HL-60 (cell line): ENCODE measurements at places on chromosomes 6 and 20.
A peak's percentile ranks its signal among the peaks of the same experiment; 100 is the strongest.

DNA sequence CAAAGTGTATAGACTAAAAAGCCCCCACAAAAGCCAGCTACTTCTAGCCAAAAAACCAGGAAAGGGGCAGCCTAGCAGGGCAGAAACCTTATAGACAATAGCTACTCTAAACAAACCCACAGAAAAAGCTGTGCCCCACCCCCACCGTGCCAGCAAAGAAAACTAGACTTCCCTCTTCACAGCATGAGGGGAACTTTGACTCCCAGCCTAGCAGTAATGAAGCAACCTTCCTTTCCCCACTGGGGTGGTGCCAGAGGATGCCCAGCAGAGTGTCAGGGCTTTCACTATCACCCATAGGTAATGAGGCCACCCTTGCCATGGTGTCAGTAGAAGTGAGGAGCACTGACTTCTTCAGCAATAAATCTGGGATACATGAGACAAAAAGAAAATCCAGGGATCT lies 99.0 kb upstream of the LGSN start:
- peak; percentile 85 for DNase-seq

DNA sequence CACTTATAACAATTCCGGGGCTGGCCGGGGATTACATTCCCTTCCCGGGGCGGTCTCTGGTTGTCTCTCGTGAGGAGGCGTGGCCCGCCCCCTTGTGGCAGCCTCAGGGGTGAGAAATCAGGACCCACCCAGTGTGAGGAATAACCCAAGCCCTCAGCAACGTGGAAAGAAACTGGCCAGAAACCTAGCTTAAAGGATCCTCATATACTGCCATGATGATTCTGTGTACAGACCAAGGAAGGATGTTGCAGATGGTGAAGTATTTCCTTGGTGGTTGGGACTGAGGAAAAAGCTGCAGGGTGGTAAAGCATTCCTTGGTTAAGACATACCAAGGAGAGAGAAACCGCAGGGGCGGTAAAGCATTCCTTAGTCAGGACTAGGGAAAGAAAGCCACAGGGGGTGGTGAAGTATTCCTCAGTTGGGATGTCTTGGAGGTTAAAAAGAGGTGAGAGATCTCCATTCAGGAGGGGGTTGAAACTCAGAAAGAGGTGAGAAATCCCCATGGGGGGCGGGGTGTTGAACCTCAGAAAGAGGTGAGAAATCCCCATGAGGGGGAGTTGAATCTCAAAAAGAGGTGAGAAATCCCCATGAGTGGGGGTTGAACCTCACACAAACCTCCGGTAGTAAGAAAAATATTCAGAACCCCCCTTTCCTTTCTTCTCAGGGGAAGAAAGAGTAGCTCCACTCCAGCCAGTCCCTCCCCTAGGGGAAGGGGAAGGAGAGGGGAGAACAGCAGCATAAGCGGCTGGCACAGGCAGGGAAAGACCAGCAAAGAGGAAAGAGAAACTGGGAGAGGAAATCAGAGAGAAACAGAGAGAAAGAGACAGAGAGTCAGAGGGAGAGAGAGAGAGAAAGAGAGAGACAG lies 238.1 kb downstream of the RNGTT start:
- DNase-seq: no peak

DNA sequence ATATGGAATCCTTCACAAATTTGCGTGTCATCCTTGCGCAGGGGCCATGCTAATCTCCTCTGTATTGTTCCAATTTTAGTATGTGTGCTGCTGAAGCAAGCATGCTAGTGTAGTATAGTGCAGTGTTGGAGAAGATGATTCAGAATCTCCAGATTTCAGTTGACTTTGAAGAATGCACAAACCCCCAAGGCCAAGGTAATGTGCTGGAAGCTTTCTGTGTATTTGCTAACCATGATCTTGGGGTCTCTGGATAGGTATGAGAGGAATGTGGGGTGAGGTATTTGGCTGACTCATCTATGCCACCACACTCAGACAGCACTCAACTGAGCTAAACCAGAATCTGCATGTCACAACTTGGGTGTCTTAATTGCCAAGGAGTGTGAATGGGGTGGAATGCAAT lies 42.6 kb upstream of the DEK start:
- no peak for DNase-seq

DNA sequence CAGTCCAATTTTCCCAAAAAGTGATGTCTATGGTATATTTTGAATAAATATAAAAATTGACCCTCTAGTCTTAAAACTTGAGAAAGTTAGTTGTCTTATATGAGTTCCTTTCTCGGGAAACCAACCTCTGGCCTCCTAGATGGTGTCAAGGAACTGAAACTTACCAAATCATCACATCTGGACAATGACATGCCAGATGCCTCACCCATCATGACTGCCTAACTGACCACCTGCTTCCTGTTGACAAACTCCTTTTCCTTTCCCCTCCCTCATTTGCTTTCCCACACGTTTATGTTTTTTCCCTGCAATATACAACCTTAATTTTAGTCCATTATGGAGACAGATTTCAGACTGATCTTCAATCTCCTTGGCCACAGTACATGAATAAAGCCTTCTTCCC lies 731.0 kb downstream of the EPHA7 start:
- peak; percentile 3 for DNase-seq

GRCh38 chr20:45211569-45212474 lies 5.0 kb downstream of the SEMG1 start:
- no peak for DNase-seq
